CD4-positive, alpha-beta T cell treated with Interferon gamma for 1 hour (primary cell): ENCODE measurements at places on chromosomes 3 and 15.

DNA sequence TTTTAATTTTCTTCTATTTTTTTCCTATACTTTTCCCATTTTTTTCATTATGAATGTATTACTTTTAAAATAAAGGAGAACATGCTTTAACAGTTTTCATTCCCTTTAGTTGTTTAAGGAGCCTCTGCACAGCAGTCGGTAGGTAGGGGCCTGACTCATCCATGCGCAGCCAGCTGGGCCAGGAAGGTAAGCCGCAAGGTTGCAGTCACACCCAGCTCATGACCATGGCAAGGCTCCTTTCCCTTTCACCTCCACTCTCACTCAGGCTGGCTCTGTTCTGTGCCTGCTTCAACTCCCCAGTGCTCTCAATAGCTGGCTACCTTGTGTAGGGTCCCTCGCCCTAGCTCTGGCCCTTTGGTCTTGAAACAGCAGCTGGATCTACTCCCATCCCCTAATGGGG is 17.4 kb upstream of the ANKRD34C start:
- no peak for DNase-seq

DNA sequence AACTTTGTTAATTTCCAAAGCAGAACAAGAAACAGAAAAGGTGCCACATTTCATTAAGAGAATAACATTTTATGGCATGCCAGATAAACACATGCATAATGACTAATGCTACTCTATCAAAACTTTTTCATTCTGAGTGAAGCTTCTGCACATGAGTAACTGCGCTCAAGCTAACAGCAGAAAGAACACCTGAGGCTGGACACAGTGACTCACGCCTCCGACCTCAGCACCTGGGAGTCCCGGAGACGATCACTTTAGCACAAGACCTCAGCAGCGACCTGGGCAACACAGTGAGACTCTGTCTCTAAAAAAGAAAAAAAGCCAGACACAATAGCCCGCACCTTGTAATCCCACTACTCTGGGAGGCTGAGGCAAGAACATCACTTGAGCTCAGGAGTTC is 70.6 kb downstream of the ACAP2 start:
- no peak for DNase-seq

DNA sequence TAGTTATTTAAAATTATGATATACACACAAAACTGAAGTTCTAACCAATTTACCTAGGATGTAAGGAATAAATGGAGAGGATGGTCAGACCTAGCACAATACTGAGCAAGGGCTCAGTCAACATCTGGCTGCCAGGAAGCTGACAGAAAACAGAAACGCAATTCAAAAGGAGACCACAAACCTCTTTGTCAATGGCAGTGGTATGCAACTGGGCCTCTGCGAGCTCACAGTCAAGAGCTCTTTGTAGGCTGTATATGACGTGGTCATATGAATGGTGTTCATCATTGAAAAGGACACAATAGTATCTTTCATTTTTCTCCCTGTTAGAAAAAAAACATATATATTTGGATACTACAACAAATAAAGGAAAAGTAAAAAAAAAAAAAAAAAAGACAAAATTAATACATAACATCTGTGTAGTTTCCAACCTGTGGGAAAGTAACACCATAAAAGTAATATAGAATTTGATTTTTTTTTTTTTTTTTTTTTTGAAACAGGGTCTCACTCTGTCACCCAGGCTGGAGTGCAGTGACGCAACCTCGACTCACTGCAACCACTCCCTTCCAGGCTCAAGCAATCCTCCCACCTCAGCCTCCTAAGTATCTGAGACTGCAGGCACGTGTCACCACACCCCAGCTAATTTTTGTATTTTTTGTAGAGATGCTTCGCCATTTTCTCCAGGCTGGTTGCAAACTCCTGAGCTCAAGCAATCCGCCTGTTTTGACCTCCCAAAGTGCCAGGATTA is 37.9 kb downstream of the UBR1 start:
- DNase-seq = no peak

GRCh38 chr15:27082526-27082925 is 111.5 kb downstream of the GABRG3 start:
- no peak for DNase-seq
